Ascending aorta (tissue), 2 donors: ENCODE measurements at places on chromosomes 13 and 19. TPM values are rescaled to one million over a fixed set of nuclear protein-coding genes. Genes with fewer than 3 reads are reported as not detected.

Gene KBTBD6
- 2.0 TPM for total RNA-seq

Gene APOC1
- 17.0 TPM for total RNA-seq

Gene KLHL1
- total RNA-seq: not detected

Gene PSG2
- not detected for total RNA-seq

GRCh38 chr13:78700121-78700910 is 41.4 kb upstream of the OBI1 start:
- no peaks in the 10 kb centered on the region for H3K4me1 ChIP-seq
- no peak overlapping the region for H3K27ac ChIP-seq
- no peak overlapping the region for H3K4me3 ChIP-seq
- no peaks in the 10 kb centered on the region for H3K27me3 ChIP-seq
- no peak for DNase-seq

DNA sequence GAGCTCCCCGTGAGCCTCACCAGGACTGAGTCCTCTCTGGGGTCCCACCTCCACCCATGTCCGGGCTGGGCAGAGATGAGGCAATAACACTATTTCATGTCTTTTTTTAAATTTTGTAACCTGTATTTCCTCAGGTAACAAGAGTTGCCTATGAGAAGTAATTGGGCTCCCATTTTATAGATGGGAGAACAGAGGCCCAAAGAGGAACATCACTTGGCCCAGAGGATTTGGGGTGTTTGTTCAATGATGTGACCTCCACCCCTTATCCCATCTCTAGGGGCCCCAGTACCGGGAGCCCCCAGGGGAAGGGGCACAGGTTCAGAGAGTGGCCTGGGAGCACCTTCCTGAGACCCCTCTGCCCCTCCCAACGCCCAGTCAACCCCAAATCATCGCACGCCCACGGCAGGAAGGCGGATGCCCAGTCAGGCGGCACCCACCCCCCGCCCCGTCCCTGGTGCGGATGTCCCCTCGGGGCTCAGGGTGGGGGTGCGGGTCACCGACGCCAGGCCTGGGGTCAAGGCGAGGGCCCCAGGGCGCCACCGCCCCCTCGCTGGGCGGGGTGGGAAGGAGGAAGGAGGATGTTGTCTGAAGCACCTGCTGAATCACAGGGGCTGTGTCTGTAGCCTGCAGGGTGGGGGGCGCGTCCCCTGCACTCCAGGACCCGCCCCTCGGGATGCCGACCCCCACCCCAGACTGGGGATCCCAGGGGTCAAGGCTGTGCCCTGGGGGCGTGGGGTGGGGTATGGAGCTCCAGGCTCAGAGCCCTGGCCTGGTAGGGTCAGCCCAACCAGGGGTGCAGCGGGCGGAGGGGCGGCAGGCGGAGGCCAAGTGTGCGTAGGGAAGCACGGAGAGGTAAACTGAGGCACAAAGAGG is 9.0 kb upstream of the CIRBP start:
- peak overlapping the region; percentile 52 for H3K4me3 ChIP-seq
- H3K36me3 ChIP-seq: peaks cover 31% of the 10 kb centered on the region
- no peak for DNase-seq
- peak overlapping the region; percentile 83 for H3K27ac ChIP-seq

- DNase-seq: no peak
- no peaks in the 10 kb centered on the region for H3K36me3 ChIP-seq
- H3K4me3 ChIP-seq: no peak overlapping the region
- H3K4me1 ChIP-seq: no peaks in the 10 kb centered on the region
- no peaks in the 10 kb centered on the region for H3K27me3 ChIP-seq
These were observed 41.1 kb upstream of the CCNE1 start for GRCh38 chr19:29770648-29771047.

DNA sequence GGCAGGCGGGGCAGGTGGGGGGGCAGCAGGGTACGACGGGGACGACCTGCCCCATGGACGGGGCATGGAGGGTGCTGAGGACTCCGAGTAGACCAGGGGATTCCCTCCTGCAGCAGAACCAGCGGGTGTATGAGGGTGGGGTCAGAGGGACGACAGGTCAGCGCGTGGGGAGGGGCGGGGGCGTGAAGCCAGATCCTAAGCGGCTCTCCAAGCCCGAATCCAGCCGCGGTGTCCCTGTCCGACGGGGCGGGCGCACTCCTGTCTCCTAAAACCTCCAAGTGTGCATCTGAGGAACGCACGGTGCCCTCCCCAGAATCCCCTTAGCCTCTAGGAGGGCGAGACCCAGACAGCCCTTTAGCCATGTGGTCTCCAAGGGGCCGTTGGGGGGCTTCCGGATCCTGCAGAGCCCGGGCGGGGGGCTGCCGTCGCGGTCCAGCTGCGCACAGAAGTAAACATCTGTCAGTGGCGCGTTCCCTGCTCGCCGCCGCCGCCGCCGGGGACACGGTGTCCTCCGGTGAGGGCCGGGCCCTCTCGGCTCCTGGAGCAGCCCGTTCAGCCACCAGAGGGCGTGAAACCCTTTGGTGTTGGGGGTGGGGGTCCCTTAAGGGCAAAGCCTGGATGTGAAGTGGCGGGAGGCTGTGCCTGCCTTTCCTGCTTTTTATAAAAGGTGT is 730 bp downstream of the NRTN start:
- peaks cover 3% of the 10 kb centered on the region for H3K4me1 ChIP-seq
- no peak for DNase-seq
- no peaks in the 10 kb centered on the region for H3K36me3 ChIP-seq
- H3K27me3 ChIP-seq: peaks cover 16% of the 10 kb centered on the region

DNA sequence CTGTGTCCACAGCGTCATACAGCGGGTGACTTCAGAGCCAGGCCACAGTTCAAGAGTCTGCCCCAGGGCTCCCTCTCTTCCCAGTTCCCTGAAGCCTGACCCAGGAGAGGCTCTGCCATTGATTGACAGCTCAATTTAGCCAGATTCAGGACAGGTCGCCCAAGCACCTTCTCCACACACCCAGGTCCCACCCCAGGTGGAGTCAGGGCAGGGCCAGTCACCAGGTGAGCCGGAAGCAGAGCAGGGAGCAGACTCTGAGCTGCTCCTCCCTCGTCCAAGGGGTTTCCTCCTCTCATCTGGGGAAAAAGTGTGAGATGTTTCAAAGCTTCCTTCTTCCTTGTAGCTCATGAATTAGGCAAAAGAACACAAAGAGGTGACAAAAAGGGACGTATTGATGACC is 5.6 kb downstream of the CEACAM7 start:
- no peak overlapping the region for H3K4me3 ChIP-seq
- H3K4me1 ChIP-seq: no peaks in the 10 kb centered on the region
- H3K27me3 ChIP-seq: no peaks in the 10 kb centered on the region
- no peak overlapping the region for H3K27ac ChIP-seq

- H3K4me3 ChIP-seq: peak overlapping the region; percentile 65
- DNase-seq: peak; percentile 50
- no peaks in the 10 kb centered on the region for H3K27me3 ChIP-seq
- no peak overlapping the region for H3K27ac ChIP-seq
- H3K4me1 ChIP-seq: no peaks in the 10 kb centered on the region
These were observed 82.9 kb upstream of the C1QTNF9B start for GRCh38 chr13:23980160-23980551.

- no peaks in the 10 kb centered on the region for H3K36me3 ChIP-seq
- no peak overlapping the region for H3K4me3 ChIP-seq
- H3K4me1 ChIP-seq: no peaks in the 10 kb centered on the region
- DNase-seq: no peak
- no peaks in the 10 kb centered on the region for H3K27me3 ChIP-seq
These were observed 384.3 kb downstream of the HS6ST3 start for GRCh38 chr13:96474181-96474557.

- no peaks in the 10 kb centered on the region for H3K36me3 ChIP-seq
- H3K27ac ChIP-seq: no peak overlapping the region
- no peak overlapping the region for H3K4me3 ChIP-seq
- DNase-seq: no peak
These were observed 5.7 kb upstream of the FPR3 start for GRCh38 chr19:51789061-51789795.

- peak overlapping the region; percentile 92 for H3K4me3 ChIP-seq
- H3K27ac ChIP-seq: peak overlapping the region; percentile 89
- no peaks in the 10 kb centered on the region for H3K27me3 ChIP-seq
- peaks cover 15% of the 10 kb centered on the region for H3K4me1 ChIP-seq
These were observed 581 bp downstream of the CALR start for GRCh38 chr19:12938779-12939601.

DNA sequence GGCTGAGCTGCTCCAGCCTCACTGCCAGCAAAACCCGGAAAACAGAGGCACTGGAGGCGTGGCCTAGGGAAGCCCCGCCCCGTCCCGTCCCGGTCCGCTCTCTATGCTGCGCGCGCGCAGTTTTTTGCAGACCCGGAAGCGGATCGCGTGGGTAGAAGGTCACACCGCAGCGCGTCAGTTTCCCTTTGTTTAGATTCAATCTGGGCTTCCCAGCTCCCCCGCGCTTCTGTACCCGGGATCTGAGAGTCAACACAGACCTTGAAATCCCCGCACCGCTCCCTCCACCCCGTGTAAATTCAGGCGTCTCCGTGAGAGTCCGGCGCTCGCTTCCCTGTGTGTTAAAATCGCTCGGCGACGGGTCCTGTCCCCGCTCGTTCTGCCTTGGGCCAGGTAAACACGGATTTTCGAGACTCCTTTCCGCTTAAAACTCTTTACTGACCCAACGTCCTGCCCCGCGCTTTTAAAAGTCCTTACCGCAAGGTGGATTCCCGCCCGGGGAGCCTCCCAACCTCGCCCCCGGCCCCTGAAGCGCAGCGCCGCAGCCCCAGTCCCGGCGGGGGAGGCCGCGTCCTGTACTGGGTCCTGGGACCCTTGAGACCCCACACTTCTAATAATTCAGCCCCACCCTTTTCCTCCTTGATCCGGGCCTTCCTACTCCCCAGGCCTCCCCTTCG is at the start of gene ZNF610:
Gene ZNF610, plus strand, starts transcription at position 127 of the 674 bp plus-strand sequence. CDS start 12,930 bp downstream, outside the sequence.
- peak within 1 kb of the TSS; percentile 67 for H3K4me3 ChIP-seq
- H3K27me3 ChIP-seq: no peaks in the 10 kb centered on the region
- H3K36me3 ChIP-seq: no peaks in the 10 kb centered on the region

DNA sequence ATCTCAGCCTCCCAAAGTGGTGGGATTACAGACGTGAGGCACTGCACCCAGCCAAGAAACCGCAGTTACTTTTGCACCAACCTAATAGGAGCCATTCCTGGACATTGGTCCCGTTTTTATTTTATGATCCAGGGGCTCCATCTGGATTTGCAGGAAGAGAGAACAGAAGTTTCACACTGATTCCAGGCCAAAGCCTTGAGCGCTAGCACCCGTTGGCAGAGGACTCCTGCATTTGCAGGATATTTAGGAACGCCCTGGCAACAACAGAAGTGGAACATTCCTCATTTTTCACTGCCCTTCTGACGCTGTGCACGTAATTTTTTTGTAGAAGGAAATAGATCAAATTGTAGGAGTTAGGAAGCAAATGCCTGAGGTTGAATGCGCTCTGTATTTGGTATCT is 11.7 kb upstream of the SULT2A1 start:
- no peaks in the 10 kb centered on the region for H3K36me3 ChIP-seq
- no peaks in the 10 kb centered on the region for H3K27me3 ChIP-seq
- H3K27ac ChIP-seq: no peak overlapping the region

DNA sequence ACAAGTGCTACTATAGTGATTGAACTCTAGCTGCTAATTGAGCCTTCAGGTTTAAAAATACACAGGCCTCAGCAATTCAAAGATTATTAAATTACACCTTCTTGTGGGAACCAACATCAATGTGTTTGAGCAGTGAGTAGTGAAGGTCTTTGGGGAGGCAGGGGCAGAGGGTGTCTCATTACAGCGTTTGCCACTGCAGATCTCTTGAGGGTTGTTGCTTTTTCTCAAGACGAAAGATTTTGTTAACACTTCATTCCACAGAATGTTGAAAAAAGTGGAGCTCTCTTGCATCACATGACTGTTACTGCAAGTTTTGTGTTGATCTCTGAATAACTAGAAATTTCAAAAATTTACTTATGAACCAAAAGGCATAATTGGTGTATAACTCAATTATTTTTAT is 253.6 kb downstream of the ATP8A2 start:
- H3K4me3 ChIP-seq: no peak overlapping the region
- no peaks in the 10 kb centered on the region for H3K27me3 ChIP-seq
- no peak for DNase-seq
- H3K27ac ChIP-seq: no peak overlapping the region
- H3K36me3 ChIP-seq: no peaks in the 10 kb centered on the region
- no peaks in the 10 kb centered on the region for H3K4me1 ChIP-seq
